ENCODE measurements at places on chromosomes 5 and 9.

- DNase-seq, result no peak
Measured at GRCh38 chr9:87798261-87798833, 72.4 kb downstream of the CTSL start.

DNA sequence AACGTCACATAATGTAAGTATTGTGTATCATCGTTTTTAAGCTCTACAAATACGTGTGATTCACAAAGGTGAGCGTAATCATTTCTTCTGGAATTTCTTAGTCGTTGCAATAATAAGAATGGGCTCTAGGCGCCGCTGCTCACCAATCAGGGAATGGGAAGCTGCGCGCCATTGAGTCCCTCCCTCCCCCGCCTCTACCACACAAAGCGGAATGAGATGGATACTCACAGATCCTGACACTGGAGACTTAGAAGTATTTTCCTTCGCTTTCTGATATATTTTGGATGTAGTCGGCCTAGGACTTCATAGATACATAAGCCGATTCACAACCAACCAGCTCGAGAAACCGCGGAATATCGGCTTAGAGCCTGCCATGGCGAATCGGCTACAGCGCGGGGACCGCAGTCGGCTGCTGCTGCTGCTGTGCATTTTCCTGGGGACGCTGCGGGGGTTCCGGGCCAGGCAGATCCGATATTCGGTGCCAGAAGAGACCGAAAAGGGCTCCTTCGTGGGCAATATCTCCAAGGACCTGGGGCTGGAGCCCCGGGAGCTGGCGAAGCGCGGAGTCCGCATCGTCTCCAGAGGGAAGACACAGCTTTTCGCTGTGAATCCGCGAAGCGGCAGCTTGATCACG, at the start of gene PCDHGA11:
TSS of gene PCDHGA11 (plus strand) at position 197 of the 634 bp plus-strand sequence. CDS start at position 374, 177 bp downstream.
- peak; percentile 50 for DNase-seq

- DNase-seq, result no peak
Measured at GRCh38 chr5:169812786-169813185, 167.5 kb downstream of the INSYN2B start.

GRCh38 chr5:54894957-54895815, 90.2 kb downstream of the ESM1 start:
- DNase-seq, result no peak

GRCh38 chr9:109012009-109012875, 1.1 kb downstream of the CTNNAL1 start:
- DNase-seq, result peak; percentile 27

DNA sequence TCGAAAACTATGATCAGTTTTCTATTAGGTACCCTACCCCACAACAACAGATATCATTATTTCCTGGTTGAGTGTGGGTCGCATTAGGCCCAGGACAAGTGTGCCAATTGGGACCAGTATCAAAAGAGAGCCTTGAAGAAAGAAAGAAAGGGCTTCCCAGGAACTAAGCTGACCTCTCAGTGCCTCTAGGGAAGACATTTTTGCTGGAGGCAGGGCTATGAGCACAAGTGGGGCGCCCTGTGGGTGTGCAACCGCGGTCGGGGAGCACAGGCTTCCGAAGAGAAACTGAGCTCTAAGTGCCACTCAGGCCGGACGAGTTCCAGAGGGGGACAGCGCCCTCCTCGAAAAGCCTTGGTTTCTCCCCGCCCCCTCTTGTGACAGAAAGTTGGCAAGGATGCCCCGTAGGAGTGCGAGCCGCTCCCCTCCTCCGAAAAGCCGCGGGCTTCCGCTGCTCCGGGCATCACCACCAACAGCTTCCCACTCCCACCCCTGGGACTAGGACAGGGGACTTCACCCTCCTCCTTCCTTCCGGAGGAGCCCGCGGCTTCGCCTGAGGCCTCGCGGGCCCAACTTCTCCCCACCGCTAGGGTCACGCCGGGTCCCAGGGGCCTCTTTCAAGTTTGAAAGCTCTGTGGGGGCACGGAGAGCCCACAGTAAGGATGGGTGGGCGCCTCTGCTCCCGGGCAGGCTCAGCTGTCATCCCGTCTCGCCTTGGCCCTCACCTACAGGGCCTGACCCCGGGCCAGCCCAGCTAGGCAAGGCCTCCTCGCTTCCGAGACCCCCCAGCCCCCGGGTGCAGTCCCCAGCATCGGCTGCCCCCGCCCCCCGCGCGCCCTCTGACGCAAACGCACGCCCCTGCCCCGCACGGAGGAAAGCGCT, 2.0 kb downstream of the NR2F1-AS1 start:
- no peak for DNase-seq

DNA sequence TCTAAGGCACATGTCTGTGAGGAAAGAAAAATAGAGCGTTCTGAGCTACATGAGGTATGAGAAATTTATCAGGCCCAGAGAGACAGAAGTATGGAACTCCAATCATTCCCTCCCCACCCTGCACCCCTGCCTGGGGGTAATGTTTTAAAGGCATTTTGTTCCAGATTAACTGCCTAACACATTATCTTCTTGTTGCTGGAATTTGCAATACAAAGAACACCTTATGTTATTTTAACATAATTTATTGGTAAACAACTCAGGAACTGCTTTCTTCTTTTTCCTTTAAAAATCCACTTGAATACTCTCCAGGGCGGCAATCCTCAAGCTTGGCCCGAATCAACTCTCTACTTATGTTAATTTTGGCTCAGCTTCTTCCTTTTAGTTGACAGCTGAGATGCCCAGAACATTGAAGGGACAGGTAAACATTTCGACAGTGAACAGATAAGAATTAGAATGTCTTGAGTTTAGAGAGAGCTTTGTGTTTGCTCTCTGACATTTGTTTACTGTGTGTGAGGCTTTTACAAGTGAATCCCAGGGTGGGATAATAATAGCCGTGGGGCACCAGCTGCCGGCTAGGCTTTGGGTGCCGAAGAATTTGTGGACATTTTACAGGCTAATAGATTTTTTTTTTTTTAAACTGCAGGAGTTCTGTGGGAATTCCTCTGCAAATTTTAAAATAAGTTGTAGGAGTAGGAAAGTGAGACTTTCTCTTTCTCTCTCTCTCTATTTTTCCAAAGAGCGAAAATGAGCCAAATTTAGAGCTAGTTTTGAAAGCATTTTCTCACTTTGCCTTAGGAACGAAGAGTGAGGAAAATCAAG, 96.4 kb upstream of the TAF11L2 start:
- DNase-seq, result no peak

GRCh38 chr9:137379761-137380161, 43.2 kb downstream of the EXD3 start:
- no peak for DNase-seq

DNA sequence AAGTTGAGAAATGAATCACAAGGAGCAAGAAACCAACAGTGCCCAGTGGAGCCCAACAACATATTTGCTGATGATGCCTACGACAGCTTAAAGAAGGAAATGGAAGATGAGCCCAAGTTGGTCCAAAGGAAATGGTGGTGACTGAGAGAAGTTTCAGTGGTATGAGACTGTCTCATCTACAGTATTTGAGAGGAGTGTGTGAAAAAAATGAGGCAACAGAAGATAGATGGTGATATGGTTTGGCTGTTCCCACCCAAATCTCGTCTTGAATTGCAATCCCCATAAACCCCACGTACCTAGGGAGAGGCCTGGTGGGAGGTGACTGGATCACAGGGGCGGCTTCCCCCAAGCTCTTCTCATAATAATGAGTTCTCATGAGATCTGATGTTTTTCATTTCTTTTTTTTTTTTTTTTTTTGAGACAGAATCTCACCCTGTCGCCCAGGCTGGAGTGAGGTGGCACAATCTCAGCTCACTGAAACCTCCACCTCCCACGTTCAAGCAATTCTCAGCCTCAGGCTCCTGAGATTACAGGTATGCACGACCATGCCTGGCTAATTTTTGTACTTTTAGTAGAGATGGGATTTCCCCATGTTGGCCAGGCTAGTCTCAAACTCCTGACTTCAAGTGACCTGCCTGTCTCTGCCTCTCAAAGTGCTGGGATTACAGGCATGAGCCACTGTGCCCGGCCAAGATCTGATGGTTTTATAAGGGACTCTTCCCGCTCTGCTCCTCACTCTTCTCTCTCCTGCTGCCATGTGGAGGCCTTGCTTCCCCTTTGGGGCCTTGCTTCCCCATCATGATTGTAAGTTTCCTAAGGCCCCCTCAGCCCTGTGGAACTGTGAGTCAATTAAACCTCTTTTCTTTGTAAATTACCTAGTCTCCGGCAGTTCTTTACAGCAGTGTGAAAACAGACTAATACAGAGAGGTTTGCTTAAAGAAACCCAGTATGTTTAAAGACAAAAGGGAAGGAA, 30.2 kb downstream of the EFCAB9 start:
- DNase-seq, result peak; percentile 61

- no peak for DNase-seq
Measured at GRCh38 chr5:67193439-67193807, 3.2 kb downstream of the CD180 start.

DNA sequence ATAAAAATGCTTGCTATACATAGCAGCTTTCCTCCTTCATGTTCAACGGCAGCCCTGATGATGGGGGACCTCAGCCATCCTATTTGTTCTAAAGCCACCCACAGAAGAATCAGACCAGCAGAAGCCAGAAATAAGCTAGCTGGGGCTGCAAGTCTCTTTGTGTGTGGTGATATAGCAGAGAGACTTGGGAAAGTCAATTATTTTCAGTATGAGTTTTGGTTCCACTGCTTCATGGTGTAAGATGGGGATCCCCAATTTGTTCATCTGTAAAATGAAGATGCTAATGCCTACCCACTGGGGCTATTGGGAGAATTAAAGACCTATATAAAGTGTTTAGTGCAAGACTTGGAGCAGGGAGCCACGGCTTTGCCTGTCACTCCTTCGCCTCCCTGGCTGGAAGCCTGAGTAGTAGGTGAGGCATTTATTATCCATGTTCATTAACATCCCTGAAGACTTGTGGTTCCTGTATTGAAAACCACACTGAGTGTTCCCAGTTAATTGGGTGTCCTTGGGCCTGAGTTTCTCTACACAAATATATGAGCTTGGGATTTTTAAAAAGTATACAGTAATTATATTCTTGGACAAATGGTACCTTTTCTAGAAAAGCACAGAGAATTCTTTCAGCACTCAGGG, 210.1 kb upstream of the SLC24A2 start:
- DNase-seq, result no peak

- no peak for DNase-seq
Measured at GRCh38 chr5:179409806-179410205, 64.5 kb upstream of the ADAMTS2 start.

- DNase-seq, result no peak
Measured at GRCh38 chr9:93139365-93140182, 5.5 kb upstream of the NINJ1 start.

GRCh38 chr9:6488395-6488794, 75.4 kb downstream of the UHRF2 start:
- no peak for DNase-seq

GRCh38 chr5:44332285-44332971, 56.8 kb downstream of the FGF10 start:
- no peak for DNase-seq

GRCh38 chr9:76109953-76110352, 219.5 kb downstream of the PCSK5 start:
- no peak for DNase-seq

GRCh38 chr5:79456890-79457583, 56.9 kb downstream of the HOMER1 start:
- DNase-seq, result no peak

GRCh38 chr5:95194856-95195255, 90.0 kb downstream of the MCTP1 start:
- DNase-seq, result no peak

- no peak for DNase-seq
Measured at GRCh38 chr9:72477930-72478518, 43.4 kb upstream of the TMC1 start.

- DNase-seq, result no peak
Measured at GRCh38 chr9:115444959-115445358, 327.0 kb upstream of the TNC start.

DNA sequence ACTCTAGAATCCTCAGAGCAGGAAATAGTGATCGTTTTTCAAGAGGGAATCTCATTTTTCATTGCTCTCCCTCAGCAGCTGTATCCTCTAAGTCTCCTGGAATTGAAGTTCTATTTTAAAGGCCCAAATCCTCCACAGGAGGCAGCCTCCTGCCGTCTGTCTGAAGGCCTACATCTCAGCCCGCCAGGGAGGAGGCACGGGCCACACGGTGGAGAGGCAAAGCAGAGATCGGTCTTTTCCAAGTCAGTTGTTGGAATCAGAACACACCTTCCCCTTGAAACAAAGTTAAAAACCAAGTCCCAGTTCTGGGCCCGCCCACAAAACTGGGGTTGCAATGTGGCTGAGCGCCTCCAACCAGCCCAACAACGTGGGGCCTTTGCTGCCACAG, 68.7 kb downstream of the RAPGEF1 start:
- no peak for DNase-seq

DNA sequence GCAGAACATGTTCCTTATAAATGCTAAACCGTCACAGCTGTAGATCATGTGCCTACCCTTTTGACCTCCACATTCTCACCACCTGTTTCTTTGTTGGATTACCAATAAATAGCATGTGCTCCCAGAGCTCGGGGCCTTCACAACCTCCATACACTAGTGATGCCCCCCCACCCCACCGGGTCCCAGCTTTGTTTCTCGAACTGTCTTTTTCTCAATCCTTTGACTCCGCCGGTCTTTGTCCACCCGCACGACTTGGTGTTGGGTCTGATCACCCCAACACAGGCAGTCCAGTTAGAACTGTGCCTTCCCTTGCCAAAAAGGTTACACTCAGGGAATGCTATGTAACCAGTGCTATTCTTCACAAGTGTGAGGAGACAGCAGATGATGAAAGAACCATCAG, 485.9 kb upstream of the C9orf72 start:
- DNase-seq, result no peak

DNA sequence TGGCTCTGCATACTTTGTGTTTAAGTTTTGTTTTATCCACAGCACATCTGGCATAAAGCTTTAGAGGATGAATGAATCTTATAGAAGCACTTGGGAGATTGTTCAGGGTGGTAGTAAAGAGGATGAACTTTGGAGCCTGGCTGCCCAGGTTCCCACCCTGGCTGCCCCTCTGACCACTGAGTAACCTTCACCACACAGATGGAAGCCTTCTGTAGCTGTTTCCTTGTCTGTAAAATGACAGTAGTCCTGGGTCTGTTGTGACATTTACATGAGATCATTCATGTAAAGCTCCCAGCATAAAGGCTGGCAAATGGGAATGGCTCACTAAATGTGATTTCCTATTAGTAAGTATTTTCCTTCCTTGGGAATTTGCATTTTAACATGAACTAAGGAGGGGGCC, 85.7 kb upstream of the FAM169A start:
- no peak for DNase-seq

All from stimulated activated CD4-positive, alpha-beta T cell treated with anti-CD3 and anti-CD28 coated beads, Interleukin-12 subunit alpha, Interleukin-12 subunit beta, amount 100 ng/mL, for 24 hours (primary cell).